ENCODE measurements at places on chromosomes 12 and 14. TPM values are rescaled to one million over a fixed set of nuclear protein-coding genes. Genes with fewer than 3 reads are reported as not detected.

Gene SPATS2
- 56.3 TPM for total RNA-seq

- no peak for DNase-seq
Measured at GRCh38 chr14:104113631-104114420, 24.6 kb upstream of the KIF26A start.

DNA sequence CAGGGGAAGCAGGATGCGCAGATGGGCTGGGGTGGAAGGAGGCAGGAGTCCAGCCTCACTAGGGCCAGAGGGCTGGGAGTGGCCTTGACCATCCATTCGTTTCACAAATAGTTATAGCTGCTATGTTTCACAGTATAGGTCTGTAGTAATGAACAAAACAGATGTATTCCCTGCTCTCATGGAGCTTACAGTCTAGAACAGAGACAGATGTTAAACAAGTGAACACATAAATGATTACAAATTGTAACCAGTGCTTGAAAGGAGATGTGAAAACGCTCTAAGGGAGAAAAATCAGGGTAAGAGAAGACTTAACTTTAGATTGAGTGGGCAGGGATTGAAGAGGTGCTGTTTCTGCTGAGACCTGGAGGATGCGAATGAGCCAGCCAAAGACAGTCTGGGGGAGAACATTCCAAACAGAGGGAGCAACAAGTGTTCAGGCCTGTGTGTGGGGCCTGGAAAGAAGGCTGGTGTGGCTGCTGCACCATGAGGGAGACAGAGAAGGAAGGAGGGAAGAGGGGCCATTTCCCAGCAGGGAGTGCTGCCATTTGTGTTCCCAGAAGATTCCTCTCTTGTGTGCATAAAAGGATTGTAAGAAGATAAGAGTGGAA is 14.6 kb downstream of the CFAP251 start:
- DNase-seq: no peak

DNA sequence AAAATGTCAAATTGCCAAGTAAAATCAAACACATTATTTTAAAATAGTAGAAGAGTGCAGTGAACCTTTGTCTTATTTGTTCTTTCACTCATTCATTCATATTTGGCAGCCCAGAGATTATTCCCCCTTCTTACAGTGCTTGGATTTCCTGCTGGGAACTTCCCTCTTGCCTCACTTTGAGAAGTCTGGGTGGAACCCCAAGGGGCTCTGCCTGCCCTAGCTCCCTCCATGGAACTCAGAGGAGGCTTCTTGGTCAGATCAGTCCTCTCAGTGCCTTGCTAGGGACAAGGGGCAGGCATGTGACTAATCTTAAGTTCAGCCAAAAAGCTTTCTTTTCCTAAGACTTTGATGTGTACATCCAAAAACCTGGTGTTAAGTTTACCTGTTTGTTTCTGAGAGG is 84.7 kb upstream of the OVCH1 start:
- DNase-seq: no peak

- no peak for DNase-seq
Measured at GRCh38 chr14:100305324-100306100, 732 bp downstream of the SLC25A29 start.

- no peak for DNase-seq
Measured at GRCh38 chr14:99667821-99668220, 16.3 kb upstream of the CYP46A1 start.

DNA sequence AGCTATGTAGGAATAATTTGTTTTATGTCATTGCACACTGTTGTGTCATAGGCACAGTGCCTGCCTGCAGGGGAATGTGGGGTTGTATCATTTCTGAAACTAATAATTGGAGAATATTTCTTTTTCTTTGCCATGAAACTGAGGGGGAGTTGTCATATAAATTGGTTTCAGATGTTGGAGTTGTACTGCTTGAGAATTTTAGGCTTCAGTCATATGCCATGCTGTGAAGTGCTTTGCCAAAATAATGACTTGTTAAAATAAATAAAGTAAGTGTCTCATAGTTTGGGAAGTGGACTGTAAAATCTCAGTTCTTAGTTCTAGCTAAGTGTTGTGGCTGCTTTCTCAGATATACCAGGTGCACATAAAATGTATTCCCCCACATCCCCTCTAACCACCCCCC is 116.8 kb downstream of the DAAM1 start:
- no peak for DNase-seq

DNA sequence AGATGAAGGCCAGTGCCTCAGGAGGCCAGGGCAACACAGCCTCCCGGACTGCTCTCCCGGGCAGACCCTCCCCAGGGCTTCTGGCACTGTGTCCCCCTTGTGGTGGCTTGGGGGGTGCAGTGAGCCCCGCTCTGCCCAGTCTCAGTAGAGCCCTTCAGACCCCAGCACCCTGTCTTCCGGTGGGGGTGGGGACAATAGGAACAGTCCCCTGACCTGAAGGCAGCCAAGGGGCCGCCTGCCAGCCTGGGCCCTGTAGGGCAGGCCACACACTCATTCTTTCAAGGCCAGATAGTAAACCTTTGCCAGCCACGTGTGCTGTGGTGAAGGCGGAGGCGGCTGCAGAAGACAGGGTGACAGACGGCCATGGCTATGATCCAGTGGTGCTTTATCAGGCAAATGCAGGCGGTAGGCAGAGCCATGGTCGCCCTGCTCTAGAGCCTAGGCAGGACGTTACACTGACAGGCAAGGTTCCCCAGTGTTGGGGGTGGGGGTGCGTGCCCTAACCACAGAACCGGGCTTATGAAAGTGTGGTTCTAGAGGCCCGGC is 15.0 kb downstream of the ZFYVE21 start:
- no peak for DNase-seq

GRCh38 chr14:91143862-91144261 is 30.0 kb downstream of the DGLUCY start:
- no peak for DNase-seq

GRCh38 chr14:76088771-76089571 is 62.8 kb upstream of the GPATCH2L start:
- DNase-seq: no peak

- DNase-seq: no peak
Measured at GRCh38 chr14:65704850-65705249, 292.3 kb downstream of the FUT8 start.

Gene OTX2
- total RNA-seq: not detected

DNA sequence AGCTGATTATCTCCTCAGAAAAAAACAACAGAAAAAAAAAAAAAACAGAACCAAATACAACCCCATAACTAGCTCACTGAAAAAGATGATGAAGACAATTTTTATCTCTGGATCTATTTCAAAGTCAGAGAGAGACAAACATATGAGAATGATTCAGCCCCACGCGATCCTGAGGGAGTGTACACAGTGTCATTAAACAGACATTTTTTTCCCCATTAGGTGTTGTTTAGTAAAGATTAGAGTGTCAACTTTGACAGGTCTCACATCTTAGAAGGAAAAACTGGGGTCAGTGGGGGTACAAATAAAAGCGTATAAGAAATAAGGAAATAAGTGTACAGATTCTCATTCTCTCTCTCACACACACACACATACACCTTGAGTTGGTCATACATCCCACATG is 635.4 kb downstream of the NRXN3 start:
- no peak for DNase-seq

DNA sequence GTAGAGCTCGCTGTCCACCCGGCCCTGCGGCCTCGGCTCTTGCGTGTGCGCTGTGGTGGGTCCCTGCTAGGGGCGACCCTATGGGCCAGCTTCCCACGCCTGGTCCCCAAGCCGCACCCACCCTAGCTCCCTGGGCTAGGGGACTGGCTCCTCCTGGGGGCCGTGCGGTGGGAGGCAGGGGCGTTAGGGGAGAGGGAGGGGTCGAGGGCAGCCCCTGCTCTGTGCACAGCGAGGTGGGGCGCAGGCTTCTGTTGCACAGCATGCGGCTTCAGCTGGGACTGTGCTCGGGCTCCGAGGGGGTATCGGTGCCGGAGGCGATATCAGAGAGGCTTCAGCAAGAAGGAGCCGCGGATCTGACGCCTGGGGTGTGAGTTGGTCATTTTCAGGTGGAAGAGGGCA is 86.1 kb downstream of the ALG10 start:
- DNase-seq: no peak

- no peak for DNase-seq
Measured at GRCh38 chr12:92554158-92555073, 148.4 kb upstream of the PLEKHG7 start.

- no peak for DNase-seq
Measured at GRCh38 chr12:68200854-68201253, 24.8 kb downstream of the IL26 start.

GRCh38 chr12:31118347-31119191 is 44.9 kb downstream of the DDX11 start:
- no peak for DNase-seq

GRCh38 chr14:96752125-96752524 is 45.1 kb upstream of the VRK1 start:
- DNase-seq: no peak

- no peak for DNase-seq
Measured at GRCh38 chr14:23388996-23389395, 12.2 kb downstream of the CMTM5 start.

Gene WNT1
- not detected for total RNA-seq

Gene COL2A1
- 1.4 TPM for total RNA-seq

GRCh38 chr14:55467307-55467706 is 26.9 kb upstream of the TBPL2 start:
- no peak for DNase-seq

DNA sequence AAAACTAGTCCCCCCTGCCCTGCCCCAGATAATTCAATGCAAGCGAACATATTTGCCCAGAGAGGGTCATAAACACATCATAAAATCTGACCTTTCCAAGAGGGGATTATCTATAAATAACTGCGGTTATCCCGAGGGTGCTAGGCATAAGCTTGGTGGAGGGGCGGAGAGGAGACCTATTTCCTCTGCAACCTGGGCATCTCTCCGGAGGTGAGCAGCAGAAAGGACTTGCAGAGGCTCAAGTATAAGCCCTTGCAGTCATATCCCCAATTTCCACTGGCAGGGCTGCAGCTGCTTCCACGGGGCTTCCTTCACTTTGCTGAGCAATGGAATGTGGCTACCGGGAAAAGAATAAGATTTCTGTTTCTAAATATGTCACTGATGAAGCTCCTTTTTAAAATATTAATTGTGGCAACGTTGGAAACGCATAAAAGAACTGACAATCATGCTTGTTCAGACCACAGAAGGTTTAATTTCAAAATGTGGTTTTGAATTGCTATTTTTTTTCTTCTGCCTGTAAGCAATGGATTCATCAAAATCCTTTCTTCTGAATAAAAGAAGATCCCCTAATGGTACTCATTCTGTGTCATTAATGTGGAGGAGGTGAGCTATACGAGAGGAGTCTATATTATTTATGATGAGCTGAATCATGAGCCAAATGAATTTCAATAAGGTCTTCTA is 268.9 kb upstream of the ATP2B1 start:
- DNase-seq: no peak

- no peak for DNase-seq
Measured at GRCh38 chr14:104864267-104865080, 594 bp upstream of the CEP170B start.

Gene RITA1
- 41.0 TPM for total RNA-seq

Gene KCNK13
- total RNA-seq: not detected

Gene SLC39A5
- total RNA-seq: 0.23 TPM

- DNase-seq: no peak
Measured at GRCh38 chr12:26799741-26800140, 33.3 kb downstream of the ITPR2 start.

- DNase-seq: no peak
Measured at GRCh38 chr12:53963434-53964314, 9.0 kb downstream of the HOXC12 start.

DNA sequence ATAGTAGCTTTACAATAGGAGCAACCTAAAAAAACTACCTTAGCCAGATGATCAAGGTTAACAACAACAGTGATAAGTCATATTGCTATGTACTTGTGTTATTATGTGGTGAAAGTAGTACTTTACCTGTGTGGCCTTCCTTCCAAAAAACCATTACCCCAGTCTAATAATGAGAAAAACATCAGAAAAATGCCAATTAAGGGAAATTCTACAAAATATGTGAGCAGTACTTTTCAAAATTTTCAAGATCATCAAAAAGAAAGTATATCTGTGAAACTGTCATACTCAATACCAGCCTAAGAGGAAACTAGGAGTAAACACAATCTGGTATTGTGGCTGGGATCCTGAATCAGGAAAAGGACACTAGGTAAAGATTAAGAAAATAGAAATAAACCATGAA is 165.3 kb upstream of the PKP2 start:
- DNase-seq: no peak

Gene LGR5
- total RNA-seq: 1.9 TPM

Gene AQP6
- total RNA-seq: 0.31 TPM

GRCh38 chr12:108442067-108442466 is 73.0 kb upstream of the FICD start:
- no peak for DNase-seq

Gene GUCY2C
- 0.13 TPM for total RNA-seq

DNA sequence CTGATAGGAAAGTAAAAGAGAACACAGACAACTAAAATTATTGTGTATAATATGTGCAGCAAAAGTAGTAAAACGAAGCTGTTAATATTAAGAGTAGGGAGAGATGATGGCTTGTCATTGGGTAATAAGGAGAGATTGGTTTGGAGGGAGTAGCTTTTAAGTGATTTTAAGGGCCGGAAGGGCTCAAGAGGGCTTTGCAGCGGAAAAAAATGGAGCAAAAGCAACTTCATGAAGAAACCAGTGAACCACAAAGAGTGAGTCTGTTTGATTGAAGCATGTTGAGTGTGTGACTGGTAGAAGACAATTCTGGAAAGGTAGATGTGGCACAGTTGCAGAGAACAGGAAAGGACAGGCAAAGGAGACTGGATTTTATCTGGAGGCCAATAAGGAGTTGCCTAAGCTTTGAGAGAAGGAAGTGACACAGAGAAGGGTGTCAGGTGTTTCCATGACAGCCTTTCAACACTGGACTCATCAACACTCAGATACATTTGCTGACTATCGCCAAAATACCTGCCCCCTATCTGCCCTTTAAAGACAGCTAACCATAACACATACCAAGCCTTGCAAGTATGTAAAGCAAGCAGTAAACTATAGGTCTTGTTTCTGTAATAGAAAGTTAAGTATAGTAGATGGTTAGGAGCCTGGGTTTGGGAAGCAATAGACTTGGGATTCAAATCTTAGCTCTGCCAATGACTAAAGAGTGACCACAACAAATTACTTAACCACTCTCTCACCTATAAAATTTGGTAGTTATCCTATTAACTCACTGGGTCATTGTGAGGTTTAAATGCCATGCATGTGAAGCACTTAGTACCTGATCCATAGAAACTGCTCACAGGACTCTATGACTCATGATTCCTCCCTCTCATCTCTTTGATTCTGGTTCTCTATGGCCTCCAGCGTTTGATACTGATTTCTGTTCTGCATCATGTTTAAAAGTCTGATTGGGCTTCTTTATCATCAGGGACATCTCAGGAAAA is 117.3 kb upstream of the LMNTD1 start:
- DNase-seq: no peak

All from Panc1 (cell line).